Activated CD4-positive, alpha-beta T cell treated with anti-CD3 and anti-CD28 coated beads, Interleukin-2, Interleukin-6, amounts not matched to agents 100 ng/mL and 50 ng/mL, durations not matched to agents 16 hours and 8 hours (primary cell): ENCODE measurements at places on chromosomes 3 and 15.

DNA sequence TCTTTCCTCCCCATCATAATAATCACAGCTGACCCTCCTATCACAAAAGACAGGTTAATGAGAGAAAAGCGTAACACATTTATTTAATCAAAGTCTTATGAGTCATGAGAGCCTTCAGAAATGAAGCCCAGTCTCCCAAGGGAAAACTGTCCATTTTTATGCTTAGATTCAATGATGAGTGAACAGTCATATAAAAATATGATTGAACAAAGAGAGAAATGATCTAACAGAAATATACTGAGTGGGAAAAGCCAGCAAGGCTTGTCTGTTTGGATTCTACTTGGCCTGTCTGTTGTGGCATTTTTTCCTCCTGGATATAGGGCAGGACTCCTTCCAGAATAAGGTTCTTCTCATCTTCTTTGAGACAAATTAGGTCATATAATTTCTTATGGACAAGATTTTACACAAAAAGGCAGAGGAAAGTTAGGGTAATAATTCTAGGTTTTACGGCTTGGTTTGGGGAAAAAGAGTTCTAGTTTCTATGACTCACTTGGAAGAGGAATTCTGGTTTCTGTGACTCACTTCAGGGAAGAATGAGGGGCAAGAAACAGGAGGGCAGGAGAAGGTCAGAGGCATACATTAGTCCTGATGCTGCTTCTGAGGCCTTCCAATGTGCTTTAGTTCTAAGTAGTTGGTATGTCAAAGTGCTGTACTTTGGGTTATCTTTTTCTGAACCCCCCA, 534.2 kb downstream of the ZIC1 start:
- DNase-seq = no peak

GRCh38 chr3:160820022-160820421, 64.0 kb downstream of the PPM1L start:
- no peak for DNase-seq

- DNase-seq = no peak
These were observed 1.2 kb downstream of the ZBTB11 start for GRCh38 chr3:101675709-101676215.

DNA sequence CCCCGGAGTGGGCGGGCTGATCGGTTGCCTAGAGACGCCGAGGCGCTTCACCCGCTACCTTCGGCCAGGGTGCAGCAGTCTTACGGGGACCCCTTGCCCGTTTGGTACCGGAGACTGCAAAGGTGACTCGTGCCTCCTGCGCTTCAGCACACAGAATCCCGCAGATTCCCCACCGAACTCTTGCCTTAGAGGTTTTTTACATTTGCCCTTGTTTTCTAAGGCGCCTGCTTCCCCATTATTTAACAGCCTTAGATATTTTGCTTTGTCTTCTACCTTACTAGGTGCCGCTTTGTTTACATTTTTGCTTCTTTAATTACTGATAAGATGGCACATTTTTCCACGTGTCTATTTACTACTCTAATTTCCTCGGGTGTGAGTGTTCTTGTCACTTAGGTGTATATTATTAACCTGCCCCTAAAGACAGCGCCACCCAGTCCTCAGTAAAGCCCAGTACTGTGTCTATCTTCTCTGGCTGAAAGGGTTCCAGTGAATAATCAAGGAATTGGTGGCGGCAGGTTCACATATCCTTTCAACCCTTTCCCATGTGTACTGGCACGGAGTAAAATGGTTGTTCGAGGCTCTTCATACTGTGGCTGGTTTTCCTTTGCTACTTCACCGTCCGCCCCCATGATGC, 573 bp upstream of the CEP152 start:
- no peak for DNase-seq

- no peak for DNase-seq
These were observed 50.1 kb downstream of the SETD2 start for GRCh38 chr3:47113669-47114365.

GRCh38 chr15:74378848-74379247, 11.4 kb upstream of the CYP11A1 start:
- DNase-seq = peak; percentile 54
